ENCODE measurements at places on chromosomes 7 and 10.

GRCh38 chr7:815284-816216 lies 16.7 kb upstream of the SUN1 start:
- peak; percentile 72 for DNase-seq

DNA sequence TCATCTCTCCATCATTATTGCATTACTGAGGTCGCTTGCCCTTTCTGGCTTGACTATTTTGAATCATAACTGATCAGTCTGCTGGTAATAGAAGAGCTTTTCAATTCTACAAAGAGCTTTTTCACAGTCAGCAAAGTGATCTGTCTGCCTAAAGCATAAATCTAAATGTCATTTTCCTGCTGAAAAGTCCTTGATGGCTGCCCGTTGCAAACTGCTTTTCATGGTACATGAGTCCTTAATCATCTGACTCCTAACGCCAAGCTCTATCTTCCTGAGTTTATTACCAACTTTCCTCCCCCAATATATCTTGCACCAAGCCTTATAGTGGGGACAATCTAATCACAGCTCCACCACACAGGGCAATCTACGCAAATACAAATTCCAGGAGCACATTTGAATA lies 39.8 kb downstream of the THSD7A start:
- no peak for DNase-seq

DNA sequence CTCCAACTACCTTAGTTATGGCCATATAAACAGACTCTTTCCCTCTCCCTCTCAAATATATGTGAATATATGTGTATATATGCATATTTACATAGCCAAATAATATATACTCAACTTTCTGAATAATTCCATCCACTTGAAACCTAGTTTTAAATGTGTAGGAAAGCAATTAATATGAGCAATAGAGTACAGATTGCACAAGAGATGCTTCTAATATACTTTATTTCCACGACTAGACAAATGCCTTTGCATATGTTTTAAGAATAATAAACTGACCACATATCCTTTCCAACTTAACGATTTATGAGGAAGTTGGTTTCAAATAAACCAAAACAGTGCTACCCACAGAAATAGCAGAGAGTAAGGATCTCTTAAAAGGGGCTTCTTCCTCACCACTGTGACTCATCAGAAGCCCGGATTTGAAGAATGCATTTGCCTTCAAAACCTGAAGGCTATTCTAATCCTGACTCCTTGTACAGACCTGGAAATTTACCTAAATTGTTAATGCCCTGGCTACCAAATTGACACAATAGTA lies 266.3 kb downstream of the AHR start:
- DNase-seq, result no peak

- no peak for DNase-seq
Measured at GRCh38 chr7:44845451-44845850, 2.4 kb downstream of the H2AZ2 start.

GRCh38 chr7:10212649-10213048 lies 761.0 kb upstream of the PHF14 start:
- DNase-seq, result no peak

DNA sequence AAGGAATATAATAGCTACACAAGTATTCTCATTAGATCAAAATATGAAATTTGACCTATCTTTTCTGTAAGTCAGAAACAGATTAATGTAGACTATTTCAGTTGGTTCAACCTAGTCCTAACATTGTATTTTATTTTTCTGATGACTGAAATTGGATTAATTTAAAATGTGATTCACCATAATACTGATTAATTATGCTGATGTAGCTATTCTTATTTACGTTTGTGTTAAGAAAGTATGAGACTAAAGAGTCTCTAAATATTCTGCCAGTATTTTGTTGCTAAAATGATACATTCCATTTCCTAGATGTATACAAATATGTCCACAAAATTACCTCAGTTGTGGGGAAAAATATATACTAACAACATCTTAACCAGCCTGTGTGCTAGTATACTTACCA lies 18.3 kb downstream of the MARCHF5 start:
- DNase-seq, result no peak

GRCh38 chr10:131584287-131584686 lies 272.8 kb upstream of the TCERG1L start:
- no peak for DNase-seq

DNA sequence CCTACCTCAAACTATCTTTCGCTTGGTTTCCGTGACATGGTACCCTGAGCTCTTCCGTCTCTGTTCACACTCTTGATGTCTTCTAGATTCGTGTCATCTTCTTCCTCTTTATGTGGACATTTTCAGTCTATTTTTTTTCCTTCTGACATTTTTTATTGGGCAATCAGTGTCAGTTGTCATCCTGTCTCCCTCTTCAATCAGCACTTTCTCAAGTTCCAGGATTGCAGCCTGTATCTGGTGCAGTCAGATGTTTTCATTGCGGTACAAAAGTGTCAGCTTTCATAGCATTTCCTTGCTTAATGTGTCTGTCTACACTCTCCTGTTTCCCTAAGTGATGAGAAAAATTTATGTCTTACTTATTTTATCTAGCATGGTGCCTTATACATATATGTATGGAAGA lies 51.1 kb upstream of the ETV1 start:
- no peak for DNase-seq

- peak; percentile 90 for DNase-seq
Measured at GRCh38 chr7:73822319-73823173, 8.2 kb upstream of the CLDN4 start.

GRCh38 chr7:70210200-70210935 lies 612.1 kb downstream of the AUTS2 start:
- DNase-seq, result no peak

- no peak for DNase-seq
Measured at GRCh38 chr10:7186387-7187018, 224.3 kb downstream of the SFMBT2 start.

DNA sequence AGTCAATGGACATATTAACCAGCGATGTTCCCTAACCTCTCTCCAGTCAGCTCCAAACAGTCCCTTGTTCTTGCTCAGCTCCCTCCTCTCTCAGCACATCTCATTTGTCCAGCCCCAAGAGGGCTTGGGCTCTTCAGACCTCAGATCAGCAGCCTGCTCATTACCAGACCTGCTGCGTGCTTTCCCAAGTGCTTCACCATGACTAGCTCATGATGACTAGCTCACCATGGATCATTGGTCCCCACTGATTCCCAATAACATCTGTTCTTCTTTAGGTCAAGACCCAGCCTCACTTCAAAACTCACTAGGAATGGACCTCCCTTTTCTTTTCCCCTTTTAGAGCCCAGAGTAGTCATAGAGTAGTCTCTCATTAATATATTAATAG lies 121.9 kb downstream of the SLC16A9 start:
- DNase-seq, result no peak

GRCh38 chr10:124715439-124715838 lies 28.7 kb downstream of the FAM53B start:
- DNase-seq, result no peak

GRCh38 chr7:120916121-120916520 lies 34.5 kb upstream of the ING3 start:
- DNase-seq, result no peak

DNA sequence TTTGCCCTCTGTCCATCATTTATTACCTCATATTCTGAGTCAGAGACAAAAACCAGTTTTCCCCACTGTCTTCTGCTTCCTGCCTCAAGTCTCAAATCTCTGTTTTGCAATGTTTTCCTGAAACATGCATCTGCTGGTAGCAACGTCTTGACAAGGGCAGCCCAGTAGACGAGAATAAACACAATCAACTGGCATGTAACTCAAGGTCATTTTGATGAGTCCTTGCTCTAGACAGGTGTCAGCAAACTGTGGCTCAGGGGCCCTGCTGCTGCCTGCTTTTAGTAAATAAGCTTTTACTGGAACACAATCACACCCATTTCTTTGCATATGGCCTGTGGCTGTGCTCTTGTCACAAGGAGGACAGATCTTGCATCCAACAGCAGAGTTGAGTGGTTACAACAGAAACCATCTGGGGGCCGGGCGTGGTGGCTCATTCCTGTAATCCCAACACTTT lies 59.8 kb downstream of the ITIH5 start:
- no peak for DNase-seq

DNA sequence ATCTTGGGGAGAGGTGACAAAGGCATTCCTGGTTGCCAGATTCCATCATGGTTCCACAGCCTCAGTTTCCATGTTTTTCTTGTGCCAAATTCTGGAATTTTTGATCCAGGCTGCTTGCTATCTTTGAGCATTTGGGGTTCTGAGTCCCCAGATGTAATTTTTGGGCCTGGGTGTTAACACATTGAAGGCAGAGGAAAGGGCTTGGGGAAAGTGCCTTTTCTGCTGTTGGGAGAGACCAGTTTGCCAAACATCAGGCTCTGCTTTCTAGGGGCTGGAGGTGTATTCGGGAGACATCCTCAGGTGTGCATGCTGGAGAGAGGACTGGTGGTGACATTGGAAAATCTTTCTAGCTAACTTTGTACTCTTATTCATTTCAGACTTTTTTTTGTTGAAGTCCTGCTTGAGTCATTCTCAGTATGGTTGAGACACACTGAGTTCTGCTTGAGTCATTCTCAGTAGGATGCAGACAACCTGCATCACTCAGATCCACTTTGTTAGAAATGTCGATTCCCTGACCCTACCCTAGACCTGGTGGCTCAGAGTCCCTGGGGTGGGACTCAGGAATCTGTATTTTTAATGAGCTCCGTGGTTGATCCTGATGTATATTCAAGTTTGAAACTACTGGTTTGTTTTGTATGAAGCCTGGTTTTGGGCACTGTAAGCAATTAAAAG lies 101.0 kb downstream of the LRMDA start:
- DNase-seq, result no peak

DNA sequence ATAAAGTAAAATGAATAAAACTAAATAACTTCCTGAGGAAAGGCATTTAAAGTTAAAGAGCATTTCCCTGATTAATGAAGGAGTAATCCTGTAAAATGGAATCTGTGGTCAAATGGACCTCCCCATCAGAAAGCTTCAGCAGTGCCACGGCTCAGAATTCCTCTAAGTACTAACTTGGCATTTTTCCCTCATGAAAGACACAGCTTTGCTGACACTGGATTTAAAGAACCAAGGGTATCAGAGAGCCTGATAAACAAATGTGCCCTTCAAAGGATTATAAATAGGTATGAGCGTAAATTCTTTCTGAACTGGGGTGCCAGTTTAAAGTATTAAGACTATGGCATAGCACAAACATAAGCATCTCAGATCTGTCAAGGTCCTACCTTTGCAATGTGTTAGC lies 24.2 kb upstream of the RNF148 start:
- DNase-seq, result no peak

GRCh38 chr10:44813201-44813600 lies 97.9 kb upstream of the TMEM72 start:
- no peak for DNase-seq

DNA sequence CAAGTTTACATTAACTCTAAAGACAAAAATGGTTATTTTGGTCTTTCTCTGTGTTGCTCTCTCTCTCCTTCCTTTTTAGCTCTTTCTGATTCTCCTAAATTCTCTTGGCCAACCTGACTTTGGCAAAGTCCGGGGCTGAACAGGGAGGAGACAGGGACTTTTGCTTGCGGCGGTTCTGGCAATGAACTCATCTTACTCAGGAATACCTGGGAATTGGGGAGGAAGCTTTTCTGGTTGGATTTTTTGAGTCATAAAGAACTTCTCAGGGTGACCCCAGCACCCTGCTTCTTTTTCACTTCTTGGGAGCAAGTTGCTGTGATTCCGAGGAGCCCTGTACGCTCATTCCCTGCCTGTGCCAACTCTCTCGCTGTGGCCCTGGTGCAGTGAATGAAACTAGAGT lies 16.0 kb downstream of the GATA3 start:
- no peak for DNase-seq

- no peak for DNase-seq
Measured at GRCh38 chr7:141039376-141039775, 24.6 kb upstream of the MRPS33 start.

- no peak for DNase-seq
Measured at GRCh38 chr10:114301177-114301576, 62.1 kb downstream of the VWA2 start.

GRCh38 chr7:1669954-1670893 lies at the start of gene ELFN1:
ELFN1 (plus strand) TSS chr7:1670277; CDS start chr7:1744597, 74,320 bp downstream.
- no peak for DNase-seq

DNA sequence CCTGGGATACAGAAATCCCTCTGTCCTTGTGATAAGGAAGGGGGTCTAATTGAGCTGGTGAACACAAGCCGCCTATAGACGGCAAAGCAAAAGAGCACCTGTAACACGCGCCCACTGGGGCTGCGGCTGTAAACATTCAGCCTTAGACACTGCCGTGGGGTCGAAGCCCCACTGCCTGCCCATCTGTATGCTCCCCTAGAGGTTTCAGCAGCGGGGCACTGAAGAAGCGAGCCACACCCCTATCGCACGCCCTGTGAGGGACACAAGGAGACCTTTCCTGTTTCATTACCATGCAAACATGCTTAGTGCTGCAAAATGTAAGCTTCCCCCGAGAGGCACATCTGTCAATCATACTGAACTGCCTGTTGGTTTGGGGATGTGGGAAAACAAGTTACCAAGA lies 82.1 kb downstream of the NRP1 start:
- DNase-seq, result no peak

DNA sequence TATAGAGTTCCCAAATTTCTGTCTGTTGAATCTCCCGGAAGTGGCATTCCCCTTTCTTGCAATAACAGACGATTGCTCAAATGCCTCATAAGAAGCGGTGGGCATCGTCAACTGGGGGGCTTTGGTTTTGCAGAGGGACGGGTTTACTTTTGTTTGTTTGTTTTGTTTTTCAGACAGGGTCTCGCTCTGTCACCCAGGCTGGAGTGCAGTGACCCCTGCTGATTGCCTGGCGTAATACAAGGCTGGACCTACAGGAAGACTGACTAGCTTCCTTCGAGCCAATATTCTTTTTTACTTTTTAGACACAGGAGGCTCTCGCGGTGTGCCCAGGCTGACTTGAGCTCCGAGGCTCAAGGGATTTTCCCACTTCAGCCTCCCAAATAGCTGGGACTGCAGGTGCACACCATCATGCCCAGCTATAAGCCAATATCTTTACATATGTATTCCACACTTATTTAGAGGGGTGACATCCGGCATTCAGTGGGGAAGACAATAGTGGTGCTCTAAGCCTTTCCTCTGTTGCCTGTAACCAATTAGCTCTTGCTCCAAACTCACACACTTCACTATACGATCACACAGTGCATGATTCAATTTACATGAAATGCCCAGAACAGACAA lies 58.1 kb downstream of the FHIP2A start:
- peak; percentile 60 for DNase-seq

DNA sequence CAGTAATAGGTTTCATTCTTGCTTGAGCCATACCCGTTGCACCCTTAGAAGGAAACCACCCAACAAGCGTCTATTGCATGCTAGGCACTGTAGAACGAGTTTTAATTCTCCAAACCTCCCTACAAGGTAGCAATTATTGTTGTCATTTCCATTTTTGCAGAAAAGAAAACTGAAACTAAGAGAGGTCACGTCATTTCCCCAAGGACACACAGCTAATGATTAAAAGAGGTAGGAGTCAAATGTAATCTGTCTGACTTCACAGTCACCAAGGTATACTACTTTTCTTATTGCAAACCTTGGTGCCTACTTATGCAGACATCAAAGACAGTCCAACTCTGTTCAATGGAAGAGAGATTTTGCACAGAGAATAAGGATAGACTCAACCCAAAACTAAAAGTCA lies 49.1 kb upstream of the C1QL3 start:
- no peak for DNase-seq

All from BE2C (cell line).